RPMI8226 (cell line): ENCODE measurements at places on chromosomes 5 and 9.

- no peak for DNase-seq
Observed at GRCh38 chr5:168317096-168317520, 25.7 kb downstream of the WWC1 start.

- no peak for DNase-seq
Observed at GRCh38 chr5:61631438-61631941, 299.4 kb downstream of the ZSWIM6 start.

DNA sequence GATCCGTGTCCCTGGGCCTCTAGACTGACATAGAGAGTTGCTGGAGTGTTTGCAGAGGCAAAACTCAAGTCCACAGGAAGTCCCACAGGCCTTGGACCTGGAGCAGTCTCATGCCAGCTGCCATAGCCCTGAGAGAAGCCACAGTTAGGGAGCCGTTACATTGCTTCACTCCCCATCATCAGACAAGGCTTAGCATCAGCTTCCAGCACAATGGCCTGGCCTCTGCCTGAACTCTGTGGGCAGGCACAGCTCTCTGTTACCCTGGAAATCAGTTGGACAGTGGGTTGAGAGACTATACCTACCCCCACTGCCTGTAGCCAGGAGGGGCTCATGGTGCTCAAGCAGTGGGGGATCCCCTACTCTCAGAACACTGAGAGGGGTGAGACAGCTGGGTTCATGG lies 16.2 kb upstream of the C9orf72 start:
- DNase-seq: no peak

DNA sequence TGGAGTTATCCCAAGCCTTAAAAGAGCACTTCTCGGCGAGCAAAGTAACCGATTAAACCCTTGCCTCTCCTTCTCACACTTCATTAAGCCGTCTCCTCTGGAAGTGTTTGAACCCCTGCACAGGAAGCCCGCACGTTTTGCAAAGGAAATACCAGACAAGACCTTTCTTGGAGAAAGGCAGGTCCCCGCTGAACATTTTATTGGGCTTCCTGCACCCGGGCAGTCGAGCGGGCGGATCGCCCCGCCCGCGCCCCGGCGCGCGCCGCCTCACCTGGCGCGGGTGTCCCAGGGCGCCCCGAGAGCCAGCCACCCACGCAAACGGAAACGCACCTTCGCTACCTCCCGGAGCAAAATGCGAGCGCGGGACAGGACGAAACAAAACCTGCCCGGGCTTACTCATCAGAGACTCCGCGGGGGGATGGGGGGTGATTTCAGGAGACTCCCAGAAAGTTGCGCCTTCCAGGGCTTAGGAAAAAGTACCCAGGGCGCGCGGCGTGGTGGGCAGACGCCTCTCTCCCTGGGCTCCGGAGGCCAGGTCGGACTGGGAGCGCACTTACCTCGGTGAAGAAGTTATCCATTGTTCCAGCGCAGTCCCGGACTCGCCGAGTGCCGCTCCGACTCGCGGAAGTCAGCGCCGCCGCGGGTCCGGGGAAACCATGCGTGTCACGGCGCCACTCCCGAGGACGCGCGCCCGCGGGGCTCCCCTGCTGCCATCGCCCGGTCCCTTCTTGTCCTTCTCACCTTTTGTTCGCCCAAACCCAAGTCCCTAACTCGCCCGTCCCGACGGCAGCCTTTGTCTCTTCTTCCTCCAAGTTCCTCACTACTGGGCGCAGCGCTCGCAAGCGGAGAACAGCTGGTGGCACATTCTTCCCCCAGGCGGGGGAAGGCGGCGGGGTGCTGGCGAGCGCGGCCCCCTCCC lies 598 bp downstream of the MYO10 start:
- DNase-seq: no peak

DNA sequence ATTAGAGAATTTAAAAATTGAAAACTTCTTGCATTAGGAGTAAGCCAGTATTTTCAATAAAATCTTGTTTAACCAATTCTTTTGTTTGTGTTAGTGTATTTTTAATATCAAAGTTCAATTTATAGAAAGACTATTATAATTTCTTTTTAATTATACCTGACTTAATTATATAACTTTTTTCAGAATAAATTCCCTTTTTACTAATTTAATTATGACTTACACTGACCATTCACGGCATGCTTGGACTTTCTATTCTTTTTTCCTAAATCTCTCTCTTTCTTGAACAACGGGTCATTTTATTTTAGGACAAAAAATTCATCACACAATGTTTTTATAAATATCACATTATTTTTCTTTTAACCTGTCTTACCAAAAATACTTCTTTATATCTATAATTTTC lies 555.3 kb upstream of the PTGER4 start:
- peak; percentile 31 for DNase-seq

DNA sequence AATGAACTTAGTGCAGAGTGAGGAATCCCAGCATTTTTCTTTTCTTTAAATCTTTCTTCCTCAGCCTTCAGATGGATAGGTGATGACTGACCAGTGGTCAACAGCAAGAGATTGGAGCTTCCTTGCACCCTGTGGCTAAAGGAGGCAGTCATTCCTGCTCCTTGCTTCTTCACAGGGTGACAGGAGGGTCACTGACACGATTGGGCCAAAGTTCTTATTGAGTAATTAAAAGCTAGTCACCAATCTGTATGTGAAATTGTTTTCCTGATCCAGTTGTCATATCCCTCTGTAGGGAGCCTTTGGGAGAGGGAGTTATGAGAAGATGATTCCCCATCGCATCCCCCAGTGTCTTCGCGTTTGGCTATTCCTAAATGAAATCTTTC lies 85.2 kb downstream of the CMYA5 start:
- DNase-seq: no peak

- no peak for DNase-seq
Observed at GRCh38 chr9:6968271-6968670, 210.5 kb downstream of the KDM4C start.

GRCh38 chr5:72455476-72455875 lies 51.7 kb downstream of the ZNF366 start:
- DNase-seq: no peak

DNA sequence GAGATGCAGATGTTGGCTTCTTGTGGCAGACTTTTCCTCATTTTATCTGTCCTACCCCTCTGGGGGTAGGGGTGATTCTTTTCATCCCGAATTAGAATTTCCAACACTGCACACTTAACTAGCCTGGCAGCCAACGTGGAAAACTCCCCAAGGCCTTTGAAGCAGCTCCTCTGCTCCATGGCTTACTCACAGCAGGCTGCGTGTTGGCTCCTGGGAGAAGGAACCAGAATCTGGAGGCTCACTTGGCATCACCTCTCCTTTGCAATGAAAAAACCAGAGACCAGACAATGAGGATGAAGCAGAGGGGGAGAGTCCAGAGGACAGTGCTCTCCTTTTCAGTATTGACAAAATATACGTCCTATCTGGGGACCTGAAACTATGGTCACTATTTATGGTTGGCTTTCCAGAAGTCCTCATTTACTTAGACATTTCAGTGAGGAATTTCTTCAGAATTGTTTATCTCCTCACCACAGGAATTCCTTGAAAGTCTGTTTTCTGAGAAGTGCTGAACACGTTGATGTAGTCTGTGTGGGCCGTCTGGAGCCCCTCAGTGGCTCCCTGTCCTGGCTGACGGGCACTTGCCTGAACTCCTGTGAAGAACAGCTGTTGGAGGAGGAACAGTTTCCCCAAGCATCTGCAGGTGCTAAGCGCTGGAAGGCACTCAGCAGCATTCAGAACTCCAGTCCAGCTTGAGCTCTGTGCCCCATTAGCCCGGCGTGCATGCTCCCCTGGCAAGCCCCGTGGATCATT lies 231.3 kb downstream of the RFK start:
- DNase-seq: no peak
